ENCODE measurements at places on chromosomes 4 and X.

DNA sequence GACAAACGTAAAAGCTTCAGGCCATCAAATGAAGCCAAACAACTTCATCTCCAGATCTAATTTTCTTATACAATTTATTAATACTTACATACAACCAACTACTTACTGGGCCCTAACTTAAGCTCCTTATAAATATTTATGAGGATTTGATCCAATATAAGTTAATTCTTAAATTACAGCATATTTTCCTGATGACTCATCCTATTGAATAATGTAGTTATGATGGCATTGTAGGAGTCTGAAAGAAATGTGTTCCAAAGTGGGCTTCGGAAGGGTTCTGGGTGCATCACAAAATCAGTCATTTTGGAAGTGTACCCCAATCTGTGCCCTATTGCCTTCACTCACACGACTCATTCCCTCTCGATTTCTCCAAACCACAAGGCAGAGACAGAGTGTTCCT is 455.1 kb upstream of the CTSO start:
- no peak for DNase-seq

GRCh38 chrX:45266456-45266855 is 65.8 kb upstream of the DIPK2B start:
- DNase-seq: no peak

GRCh38 chrX:55144697-55145096 is 55.9 kb downstream of the PAGE2 start:
- no peak for DNase-seq

DNA sequence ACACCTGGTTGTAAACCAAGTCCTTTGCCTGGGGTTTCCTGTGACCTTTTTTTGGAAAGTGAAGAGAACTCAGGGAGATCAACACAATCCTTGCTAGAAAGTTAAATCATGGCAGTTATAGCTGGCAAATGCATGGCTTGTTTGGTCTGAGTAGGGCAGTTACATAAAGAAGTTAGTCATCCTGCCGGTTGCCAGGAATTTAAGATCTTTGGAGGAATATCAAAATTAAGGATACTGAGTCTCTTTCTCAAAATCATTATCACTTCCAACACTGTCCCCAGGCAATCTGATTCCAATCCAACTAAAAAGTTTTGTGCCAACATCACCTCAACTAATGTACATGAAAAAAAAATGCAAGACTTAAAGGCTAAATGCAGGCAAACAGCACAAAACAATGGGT is 40.3 kb downstream of the C4orf54 start:
- DNase-seq: no peak

- DNase-seq: no peak
Observed at GRCh38 chr4:54924891-54925290, 200.5 kb downstream of the KDR start.

GRCh38 chr4:53706422-53707032 is 115.2 kb upstream of the LNX1 start:
- no peak for DNase-seq

GRCh38 chr4:87904639-87905160 is 70.8 kb upstream of the SPP1 start:
- DNase-seq: no peak

DNA sequence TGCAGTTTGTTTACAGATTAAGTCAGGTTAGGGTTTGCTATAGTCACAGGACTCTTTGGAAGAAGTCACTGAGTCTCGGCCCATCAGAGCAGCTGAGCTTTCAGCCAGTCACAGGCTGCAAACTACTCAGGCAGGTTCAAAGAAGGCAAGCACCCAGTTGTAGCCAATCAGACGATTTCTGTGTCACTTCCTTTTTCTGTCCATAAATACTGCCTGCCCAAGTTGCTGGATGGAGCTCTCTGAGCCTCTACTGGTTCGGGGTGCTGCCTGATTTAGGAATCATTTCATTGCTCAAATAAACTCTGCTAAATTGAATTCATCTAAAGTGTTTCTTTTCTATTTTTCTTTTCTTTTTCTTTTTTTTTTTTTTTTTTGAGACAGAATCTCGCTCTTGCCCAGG is 7.3 kb upstream of the SH3BP2 start:
- DNase-seq: no peak

DNA sequence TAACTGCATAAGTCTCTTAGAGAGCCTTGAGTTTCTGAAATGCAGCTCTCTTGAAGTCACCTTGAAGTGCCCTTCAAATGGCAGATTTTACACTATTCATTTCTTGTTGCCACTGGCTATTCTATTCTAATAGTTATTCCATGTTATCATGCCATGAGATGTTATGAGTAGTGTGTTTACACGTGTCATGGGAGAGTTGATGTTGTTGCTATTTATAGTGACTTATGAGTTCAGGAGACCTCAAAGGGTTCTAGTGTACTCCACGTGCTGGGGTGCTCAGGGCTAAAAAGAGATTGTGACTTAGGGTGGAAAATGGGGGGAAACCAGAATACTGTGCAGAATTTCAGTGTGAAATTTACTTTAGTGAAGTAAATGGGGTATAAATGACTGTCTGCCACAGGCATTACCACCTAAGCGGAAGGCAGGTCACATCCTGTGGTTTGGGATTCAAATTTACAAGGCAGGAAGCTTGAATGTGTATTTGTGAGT is 77.1 kb upstream of the SLC4A4 start:
- DNase-seq: no peak

DNA sequence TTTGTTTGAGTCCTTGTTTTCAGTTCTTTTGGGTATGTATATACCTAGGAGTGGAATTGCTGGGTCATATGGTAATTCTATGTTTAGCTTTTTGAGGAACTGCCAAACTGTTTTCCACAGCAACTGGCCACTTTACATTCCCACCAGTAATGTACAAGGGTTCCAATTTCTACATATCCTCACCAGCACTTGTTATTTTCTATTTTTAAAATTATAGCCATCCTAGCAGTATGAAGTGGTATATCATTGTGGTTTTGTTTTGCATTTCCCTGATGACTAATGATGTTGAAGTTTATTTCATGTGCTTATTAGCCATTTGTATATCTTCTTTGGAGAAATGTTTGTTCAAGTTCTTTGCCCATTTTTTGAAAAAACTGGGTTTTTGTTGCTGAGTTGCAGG is 39.6 kb downstream of the TMEM164 start:
- no peak for DNase-seq

DNA sequence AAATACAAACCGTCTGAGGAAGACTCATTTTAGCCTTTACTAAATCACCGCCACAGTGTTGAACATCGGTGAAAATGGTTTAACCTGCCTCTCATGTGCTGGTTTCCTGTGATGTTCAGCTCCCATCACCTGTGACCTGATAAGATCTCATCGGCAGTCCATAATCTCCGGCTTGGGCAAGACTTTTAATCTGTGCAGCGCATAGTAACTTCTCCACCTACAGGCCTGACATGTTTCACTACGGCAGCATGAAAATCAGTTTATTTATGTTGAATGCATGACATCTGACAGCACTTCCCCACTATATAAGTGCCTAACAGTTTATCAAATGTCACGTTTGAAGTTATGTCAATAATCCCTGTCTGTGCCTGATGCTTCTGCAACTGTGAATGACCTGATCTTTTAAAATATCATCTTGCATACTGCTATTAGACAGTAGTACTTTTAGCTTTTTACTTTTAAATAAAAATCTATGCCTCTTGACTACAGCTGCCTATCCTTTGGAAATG is 1919.8 kb upstream of the AGA start:
- DNase-seq: no peak

DNA sequence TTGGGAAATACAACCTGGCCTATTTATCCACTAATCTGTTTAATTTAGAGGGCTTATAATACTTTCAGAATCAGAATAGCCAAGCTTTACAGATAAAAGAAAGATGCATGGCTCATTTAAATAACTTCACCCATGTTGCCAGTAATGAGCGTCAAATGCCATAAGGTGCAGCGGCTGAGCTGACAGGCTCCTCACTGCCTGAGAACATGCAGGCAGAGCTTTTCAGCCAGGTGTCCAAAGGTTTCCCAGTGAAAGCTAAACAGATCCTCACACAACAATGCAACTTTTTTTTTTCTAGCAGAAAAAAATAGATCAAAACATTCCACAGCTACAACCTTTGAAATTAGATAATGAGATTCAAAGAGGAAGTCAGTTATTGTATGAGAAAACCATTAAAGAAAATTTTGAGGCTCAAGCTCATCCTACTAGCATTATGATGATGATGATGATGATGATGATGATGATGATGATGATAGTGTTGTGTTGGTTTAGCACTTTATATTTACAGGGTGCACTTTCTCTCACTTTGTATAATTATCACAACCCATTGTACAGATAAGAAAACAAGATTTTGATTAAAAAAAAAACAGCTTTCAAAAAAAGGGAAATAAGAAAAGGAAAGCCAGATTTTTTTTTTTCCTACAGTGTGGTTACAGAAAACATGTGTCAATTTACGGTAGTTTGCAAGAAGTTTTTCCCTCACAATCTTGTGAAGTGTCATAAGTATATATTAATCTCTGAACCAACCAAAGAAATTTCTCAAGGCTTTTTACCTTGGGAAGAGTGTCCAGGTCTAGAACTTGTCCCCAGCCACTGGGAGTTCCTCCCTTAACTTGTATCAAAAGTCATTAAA is 12.2 kb upstream of the TNIP3 start:
- DNase-seq: no peak

GRCh38 chr4:74161666-74162450 is 3.9 kb downstream of the MTHFD2L start:
- DNase-seq: no peak

DNA sequence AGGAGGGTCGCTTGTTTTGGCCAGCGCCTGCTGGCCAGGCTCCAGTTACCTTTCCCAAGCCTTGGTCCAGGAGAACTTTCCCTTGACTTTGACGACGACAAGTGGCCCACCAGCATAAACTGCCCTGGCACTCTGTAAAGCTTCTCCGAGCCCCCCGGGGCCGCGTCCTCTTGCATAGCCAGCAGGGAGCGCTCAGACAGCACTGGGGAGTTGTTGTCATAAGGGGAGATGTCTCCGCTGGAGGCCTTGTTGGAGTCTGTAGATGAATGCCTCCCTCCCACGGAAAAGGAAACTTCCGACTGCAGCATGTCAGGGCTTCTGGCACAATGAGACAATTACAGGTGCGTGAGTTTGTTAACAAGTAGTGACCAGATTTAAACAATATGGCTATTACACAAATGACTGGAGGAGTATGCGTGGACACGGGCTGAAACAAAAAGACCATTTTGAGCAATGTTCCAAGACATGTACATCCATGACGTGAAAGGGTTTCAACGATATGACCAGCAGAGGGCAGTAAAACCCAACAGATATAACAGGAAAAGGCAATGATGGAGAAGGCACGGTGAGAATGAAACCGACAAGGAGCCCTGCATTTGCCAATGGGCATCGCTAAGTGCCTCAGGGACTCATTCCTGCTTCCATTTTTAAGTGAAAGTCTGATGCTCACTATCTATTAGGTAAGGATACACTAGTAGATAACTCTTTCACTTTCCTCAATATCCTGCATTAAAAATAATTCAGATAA is 33.0 kb downstream of the HCCS start:
- DNase-seq: no peak

DNA sequence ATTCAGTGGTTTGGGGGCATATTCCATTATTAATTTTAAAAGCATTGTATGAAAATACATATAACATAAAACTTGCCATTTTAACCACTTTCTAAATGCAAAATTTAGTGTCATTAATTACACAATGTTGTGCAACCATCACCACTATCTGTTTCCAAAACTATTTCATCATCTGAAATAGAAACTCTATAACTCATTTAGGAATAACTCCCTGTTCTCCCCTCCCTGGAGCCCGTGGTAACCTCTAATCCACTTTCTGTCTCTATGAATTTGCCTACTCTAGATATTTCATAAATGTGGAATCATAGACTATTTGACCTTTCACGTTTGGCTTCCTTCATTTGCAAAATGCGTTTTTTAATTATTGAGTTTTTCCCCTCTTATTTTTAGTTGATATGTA is 101.4 kb upstream of the GPC4 start:
- no peak for DNase-seq

GRCh38 chr4:150012851-150013360 is 65.3 kb upstream of the DCLK2 start:
- no peak for DNase-seq

DNA sequence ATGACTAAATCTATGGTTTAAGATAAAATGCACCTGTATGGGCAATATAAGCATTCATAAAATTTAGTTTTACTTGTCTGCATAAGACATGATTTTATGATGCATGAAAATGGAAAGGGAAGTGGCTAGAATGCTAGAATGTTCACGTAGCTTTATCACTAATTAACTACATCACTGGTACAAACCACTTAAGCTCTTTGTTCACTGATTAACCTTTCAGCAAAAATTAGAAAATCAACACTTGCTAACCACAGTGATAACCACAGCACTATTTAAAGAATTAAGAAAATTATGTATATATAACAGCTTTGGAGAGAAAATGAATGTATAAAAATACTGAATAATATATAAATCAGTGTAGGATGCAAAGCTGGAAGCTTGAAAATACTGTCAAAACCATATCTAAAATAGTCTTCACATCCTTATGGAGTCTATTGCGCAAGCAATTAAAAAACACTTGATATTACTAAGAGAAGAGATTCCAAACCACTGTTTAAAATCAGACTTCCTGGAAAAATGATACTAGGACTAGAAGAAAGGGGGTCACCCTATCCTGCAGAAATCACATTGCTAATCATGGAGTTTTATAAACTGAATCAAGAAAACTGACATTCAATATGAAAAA is 51.9 kb downstream of the EFHC2 start:
- no peak for DNase-seq

DNA sequence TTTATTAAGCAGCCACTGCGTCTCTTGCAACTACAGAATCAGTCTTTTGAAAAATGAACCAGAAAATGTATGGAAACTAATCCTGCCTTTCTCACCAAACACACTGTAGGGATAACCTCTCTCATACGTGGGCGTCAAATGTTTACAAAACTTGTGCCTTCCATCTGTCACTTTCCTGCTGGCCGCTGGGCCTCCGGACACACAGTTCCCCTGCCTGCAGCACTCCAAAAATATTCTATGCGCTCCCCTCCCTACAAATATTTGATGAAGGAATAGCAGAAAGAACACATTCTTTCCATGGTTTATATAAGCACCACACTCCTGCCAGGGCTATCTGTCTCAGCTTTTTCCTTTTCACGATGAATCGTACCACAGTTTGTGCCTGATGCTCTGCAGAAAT is 14.9 kb upstream of the CYTL1 start:
- no peak for DNase-seq

GRCh38 chr4:26073886-26074560 is 160.0 kb downstream of the SMIM20 start:
- DNase-seq: no peak

GRCh38 chr4:71366766-71367165 is 27.9 kb downstream of the SLC4A4 start:
- DNase-seq: no peak

DNA sequence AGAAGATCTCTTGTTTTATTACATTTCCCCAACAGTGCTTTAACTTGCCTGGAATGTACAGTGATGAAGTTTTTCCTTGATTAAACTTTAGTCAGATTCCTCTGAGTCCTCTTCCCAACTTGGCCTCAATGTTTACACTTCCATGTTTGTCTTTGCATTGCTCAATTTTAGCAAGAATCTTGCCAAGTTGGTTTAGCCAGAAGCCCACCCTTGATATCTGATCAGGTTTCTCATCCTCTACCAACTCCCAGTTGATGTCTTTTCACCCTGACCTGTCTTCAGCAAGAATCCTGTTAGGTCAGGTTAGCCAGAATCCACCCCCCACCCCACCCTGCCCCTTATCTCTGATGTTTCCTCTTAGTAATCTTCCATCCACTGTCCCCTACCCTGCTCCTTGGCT is 120.9 kb downstream of the MBNL3 start:
- no peak for DNase-seq

- DNase-seq: no peak
Observed at GRCh38 chrX:129760155-129760554, 19.6 kb upstream of the SASH3 start.

Data from activated CD4-positive, alpha-beta T cell treated with anti-CD3 and anti-CD28 coated beads, Interleukin-2, amount 50 U/mL, for 24 hours (primary cell).